ENCODE measurements at places on chromosomes 3 and 15.

GRCh38 chr15:58632789-58633188, 116.7 kb downstream of the ADAM10 start:
- DNase-seq = no peak

DNA sequence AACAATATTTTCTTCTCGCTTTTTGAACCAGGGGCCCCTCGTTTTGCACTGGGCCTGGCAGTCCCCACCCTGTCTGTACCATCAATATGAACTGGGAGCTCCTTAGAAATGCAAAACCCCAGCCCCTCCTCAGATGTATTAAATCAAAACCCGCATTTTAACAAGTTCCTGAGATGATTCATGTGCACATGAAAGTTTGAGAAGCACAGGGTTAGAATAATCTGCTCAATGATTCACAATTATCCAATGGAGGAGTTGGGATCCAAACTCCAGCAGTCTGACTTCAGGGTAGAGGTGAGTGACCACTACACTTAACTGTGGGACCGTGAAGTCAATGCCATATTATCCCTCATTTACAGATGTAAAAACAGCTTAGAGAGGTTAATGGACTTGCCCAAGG, 256.4 kb downstream of the IGSF11 start:
- no peak for DNase-seq

- DNase-seq = no peak
Measured at GRCh38 chr3:115236496-115236895, 89.4 kb upstream of the ZBTB20 start.

DNA sequence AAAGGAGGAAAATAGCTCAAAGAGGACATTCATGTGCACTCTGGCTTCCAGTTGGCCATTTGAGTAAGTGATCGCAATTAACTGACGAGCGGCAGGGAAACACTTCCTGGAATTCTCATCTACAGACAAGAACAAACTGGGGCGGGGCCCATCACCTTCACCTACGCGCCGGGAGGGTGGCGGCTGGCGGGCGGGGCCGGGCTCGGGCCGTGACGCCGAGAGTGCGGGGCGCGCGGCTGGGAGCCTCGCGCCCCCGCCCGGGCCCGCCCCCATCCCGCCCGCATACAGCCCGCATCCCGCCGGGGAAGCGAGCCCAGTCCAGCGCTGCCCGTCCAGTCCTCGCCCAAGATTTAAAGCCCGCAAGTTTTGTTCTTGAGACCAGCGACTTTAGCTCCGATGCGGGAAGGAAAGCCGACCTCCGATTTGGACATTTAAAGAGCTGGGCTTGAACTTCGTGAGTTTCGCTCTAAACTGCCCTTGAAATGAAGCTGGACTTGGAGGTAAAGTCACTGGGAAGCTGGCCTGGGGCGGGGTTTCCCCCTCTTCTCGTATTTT, at the start of gene B3GNT5:
TSS of gene B3GNT5 (plus strand) at position 281 of the 555 bp plus-strand sequence. CDS start 16,546 bp downstream, outside the sequence.
- peak; percentile 86 for DNase-seq

DNA sequence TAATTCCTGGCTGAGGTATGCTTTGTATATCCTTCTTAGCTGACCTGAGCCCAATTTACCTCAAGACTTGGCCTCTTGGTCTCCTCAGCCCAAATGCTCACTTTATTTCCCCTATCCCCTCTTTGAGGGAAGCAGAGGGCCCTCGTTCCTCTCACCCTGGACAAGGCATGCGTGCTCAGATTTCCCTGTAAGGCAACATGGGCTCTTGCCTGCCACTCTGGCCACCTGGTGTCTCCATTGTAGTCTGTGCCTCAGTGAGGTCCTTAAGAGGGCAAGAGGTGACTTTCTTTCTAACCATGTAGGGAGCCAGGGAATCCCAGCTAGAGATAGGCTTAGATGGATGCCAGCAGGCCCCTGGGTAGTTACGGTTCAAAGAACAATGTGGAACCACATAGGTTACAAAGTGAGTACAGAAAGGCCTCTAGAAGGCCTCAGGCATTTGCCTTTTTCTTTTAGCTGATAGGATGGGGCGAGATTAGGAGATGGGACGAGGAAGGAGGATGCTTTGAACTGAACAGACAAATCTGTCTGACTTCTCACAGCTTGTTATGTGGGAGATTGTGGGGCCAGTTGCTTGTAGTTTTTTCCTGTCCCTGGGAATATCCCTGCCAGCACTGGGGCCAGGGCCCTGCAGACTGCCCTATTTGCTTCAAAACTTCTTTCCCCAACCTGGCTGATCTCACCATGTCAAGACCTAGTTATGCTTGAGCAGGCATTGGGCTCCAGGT, 1.1 kb upstream of the INTS14 start:
- no peak for DNase-seq

DNA sequence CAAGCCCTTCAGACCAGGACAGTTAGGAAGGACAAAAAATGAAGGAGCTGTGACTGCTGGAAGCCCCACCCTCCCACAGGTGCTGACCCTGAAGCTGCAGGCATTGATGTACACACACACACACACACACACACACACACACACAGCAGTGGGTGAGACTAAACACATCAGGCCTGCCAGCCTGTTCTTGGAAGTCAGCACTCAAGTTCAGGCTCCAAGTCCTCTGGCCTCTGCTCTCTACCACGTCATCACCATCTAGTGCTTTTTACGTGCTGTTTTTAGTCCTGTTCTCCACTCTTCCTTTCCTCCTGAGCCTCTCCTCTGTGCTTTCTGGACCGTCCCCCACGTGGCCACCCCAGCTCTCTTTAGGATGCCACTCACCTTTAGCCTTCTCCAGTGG, 5.4 kb upstream of the KBTBD12 start:
- DNase-seq = no peak

DNA sequence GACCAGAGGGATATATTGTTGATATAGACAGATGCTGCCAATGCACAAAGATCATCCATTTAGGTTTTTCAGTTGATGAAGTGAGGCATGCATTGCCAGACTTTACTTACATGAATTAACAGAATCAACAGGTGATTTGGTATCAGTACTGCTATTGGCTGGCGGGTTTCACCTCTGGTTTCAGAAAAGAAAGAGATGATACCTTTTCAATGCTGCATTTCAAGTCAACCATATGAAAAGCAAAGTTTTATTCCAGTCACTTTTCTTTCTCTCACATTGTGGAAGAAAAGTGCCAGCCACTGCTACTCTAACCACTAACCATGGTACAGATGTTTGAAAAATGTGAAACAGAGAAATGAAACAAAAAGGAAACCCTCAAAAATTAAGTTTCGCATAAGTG, 289.1 kb downstream of the TIGIT start:
- no peak for DNase-seq

DNA sequence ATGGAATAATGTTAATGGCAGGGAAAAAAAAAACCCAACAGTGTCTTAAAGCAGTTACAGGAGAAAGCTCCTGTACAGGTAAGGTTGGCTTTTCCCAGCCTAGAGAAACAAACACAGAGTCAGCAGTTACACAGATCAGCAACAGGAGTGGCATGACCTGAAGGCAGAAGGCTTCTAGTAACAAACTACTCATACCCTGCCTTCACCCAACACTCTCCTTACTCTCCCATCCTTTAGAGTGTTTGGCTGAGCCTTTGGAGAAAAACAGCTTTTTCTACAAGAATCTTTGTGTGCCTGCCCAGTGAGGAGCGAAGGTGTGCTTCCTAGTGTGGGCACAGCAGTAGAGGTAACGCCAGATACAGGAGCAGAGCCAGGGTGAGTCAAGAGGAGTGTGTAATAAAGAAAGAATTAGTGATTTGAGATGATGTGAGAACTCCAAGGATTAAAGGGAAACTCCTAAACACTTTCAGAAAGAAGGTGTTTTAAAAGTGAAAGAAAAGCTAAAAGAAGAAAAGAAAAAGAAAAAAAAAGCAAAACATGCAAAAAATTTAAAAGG, 152.7 kb downstream of the POLR2M start:
- DNase-seq = no peak

DNA sequence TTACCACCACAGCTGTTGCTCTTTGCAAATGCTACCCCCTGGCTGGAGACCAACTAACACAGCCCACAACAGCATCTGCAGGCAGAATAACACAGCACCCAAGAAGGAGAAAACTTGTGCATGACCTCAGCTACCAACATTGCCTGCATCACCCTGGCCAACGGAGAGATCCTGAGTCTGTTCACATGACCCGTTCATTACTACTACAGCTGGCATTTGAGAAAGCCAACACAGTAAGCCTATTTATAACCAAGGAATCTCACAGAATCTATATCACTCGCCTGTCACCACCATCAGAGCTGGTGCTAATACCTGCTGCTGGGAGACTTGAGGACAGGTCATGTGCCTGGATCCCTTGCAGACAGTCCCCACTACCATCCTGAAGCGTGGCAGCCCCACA, 215.2 kb downstream of the POLQ start:
- no peak for DNase-seq

GRCh38 chr3:157190380-157190872, 30.5 kb upstream of the CCNL1 start:
- DNase-seq = no peak

GRCh38 chr3:30085486-30085885, 520.9 kb upstream of the TGFBR2 start:
- no peak for DNase-seq

- DNase-seq = no peak
Measured at GRCh38 chr3:186109897-186110803, 1.3 kb upstream of the ETV5 start.

DNA sequence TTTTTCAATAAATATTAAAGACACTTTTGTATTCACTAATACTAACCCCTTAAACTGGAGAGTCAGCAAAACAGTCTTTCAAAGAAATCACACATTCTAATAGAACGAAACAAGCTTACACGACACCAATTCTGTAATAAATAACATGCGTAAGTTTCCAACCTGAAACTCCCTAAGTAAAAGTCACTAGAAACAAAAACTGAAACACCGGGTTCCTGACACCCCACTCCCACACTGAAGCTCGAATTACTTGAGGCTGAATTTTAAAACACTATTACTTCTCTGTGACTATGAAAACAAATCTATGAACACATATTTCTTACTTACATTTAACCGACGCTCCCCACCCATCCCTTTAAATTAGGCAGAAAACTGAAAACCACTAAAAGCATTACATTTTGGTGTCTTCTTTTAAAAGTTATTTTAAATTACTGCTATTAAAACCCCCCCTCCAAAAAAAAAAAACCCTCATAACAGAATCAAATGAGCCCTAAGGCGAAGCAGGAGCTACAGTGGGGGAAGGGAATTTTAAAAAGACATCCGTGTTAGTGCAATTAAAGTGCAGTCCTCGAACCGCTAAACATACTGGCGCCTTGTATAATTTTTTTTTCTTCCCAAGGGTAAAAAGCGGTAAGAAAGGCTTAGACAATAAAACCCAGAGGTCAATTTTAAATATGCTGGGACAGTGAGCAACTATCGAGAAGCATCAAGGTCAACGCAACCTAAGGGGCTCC, 878 bp downstream of the SPPL2A start:
- no peak for DNase-seq

- no peak for DNase-seq
Measured at GRCh38 chr3:109707617-109708016, 370.3 kb upstream of the DPPA4 start.

- no peak for DNase-seq
Measured at GRCh38 chr3:153634683-153635082, 472.7 kb downstream of the RAP2B start.

GRCh38 chr15:68314563-68314962, 37.0 kb downstream of the FEM1B start:
- no peak for DNase-seq

DNA sequence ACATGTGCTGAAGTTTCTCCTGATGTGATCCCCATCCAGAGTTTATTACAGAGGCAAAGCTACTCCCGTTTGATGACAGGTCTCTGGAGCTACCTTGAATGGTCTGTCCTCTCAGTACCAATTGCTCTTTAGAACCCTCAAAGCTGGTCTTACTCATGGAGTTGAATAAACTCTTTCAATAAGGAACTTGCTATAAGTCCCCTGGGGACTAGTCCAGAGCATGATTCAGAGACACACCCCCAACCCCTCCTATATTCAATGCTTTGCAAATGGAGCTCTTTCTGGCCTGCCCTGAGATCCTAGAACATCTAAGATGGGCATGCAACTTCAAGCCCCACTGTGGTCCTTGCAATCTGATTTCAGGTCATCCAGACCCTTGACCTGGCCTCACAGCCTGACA, 23.9 kb upstream of the TPM1 start:
- DNase-seq = no peak

DNA sequence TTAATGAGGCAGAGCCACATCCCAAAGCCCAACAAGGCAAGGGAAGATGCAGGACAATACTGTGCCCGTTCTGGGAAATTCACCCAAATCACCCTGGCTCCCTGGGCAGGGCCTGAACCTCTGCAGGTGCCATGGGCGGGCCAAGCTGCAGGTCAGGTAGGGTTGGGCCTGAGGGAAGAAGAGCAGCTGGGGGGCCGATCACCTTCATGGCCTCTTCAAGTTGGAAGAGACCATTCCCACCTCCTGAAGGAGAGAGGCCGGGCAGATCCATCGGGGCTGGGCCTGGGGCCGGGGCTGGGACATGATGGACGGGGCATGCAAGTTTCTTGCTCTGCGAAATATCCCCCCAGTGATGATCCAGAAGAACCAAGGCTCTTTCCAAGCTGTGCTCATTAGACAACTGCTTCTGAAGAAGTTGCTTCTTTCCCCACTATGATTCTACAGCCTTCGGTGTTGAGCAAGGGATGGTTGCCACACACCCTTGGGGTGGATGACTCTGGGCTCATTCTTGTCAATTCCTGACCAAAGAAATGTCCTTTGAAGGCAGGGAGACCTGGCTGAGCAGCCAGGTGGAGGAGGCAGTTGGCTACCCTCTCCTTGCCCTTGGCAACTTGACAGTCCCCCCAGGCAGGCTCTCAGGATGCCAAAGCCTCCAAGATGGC, 38.2 kb downstream of the KLHL25 start:
- peak; percentile 60 for DNase-seq

All from RWPE2 (cell line).